ENCODE measurements at places on chromosomes 4 and X. TPM values are rescaled to one million over a fixed set of nuclear protein-coding genes. Genes with fewer than 3 reads are reported as not detected.

The EVC gene
- 8.7 TPM for total RNA-seq

The DSPP gene
- not detected for total RNA-seq

The SMARCAD1 gene
- 11.8 TPM for total RNA-seq

The P2RY4 gene
- total RNA-seq, result 0.24 TPM

The CT45A3 gene
- total RNA-seq, result not detected

The TCEAL2 gene
- 1.3 TPM for total RNA-seq

The RBM47 gene
- total RNA-seq, result 3.3 TPM

The IL1RAPL2 gene
- not detected for total RNA-seq

The CTAG1B gene
- not detected for total RNA-seq

The AKAP14 gene
- total RNA-seq, result not detected

The TRPC5OS gene
- total RNA-seq, result not detected

The MMRN1 gene
- 2.5 TPM for total RNA-seq

The IL1RAPL1 gene
- total RNA-seq, result 0.73 TPM

The CT55 gene
- total RNA-seq, result not detected

The RENBP gene
- 8.6 TPM for total RNA-seq

Measured in cardiac septum (tissue), 1 donor.